Stimulated activated CD4-positive, alpha-beta T cell treated with anti-CD3 and anti-CD28 coated beads, Interleukin-1b, Interleukin-23, amount 100 ng/mL, for 24 hours (primary cell): ENCODE measurements at places on chromosomes 16 and 17.
A peak's percentile ranks its signal among the peaks of the same experiment; 100 is the strongest.

GRCh38 chr16:86958423-86958822 lies 358.8 kb downstream of the C16orf95 start:
- DNase-seq: no peak

GRCh38 chr17:30992551-30992950 lies 21.7 kb downstream of the RNF135 start:
- DNase-seq: no peak

DNA sequence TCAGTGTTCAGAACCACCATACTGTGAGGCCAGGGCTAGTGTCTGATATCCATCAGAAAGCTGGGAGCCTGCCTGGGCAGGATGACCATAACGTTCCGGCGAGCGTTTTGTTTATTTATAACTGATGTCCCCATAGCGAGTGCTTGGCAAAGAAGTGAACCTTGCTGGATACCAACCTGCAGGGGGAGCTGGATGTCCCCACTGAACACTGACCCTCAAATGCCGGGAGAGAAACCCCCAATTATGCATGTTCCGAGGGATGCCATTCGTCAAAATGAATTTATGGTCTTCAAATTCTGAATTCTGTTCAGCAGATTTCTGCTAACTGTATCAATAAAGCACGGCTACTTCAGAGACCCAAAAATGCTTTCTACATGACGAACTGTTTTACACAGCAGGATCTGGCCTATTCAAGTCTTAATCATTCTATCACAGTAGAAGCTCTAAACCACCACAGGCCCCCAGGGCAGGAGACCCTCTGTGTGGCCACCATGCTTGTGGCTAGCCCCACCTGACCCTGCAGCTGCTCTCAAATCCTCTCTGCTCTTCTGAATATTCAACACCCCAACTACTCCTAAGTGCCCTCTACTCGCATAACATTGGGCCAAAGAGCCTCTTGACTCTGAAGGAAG lies 15.2 kb downstream of the MED24 start:
- no peak for DNase-seq

- no peak for DNase-seq
Measured at GRCh38 chr17:49575679-49576087, at the start of gene NXPH3. Gene NXPH3 (plus strand): TSS chr17:49575871. CDS start chr17:49576220, 349 bp downstream.

- no peak for DNase-seq
Measured at GRCh38 chr16:55567382-55567781, 898 bp downstream of the CAPNS2 start.

DNA sequence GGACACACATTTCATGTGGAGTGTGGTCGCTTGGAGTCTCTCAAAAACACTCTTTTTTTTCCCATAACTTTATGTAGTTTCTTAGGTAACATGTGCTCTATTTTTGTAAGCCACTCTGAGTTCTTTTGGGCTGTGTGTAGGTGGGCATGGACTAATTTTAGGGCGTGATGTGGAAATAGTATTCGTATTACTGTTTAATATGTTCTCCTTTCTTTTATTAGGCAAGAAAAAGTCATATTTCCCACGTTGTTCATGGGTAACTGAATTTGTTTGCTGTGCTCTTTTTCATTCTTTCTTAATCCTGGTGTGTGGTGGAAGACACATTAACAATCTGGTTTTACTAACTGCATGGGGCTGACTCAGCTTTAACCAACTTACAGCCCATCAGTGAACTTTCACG lies 27.4 kb downstream of the NDEL1 start:
- DNase-seq: no peak

DNA sequence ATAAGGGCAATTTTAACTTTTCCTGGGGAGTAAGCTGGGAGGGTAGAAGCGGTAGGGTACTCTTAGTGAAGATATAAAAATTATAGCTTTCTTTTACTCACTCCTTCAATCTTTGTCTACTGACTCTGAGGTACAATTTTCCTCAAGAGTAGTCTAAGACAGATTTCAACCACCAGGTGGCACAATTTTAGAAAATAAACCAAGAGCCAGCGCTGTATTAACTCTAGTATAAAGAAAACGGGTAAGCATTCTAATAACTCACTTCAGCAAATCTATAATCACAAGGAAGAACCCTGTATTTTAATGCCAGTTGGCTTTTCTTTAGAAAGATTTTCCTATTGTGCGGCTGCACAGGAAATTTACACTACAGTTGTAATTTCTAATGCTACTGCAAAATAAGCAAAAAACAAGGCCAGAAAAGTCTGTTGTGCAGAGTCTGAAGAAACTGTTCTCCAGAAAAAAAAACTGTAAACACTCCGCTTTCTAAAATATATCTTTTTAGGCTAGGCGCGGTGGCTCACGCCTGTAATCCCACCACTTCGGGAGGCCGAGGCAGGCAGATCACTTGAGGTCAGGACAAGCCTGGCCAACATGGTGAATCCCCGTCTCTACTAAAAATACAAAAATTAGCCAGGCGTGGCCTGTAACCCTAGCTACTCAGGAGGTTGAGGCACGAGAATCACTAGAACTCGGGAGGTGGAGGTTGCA lies 1.9 kb downstream of the CMC2 start:
- no peak for DNase-seq

- no peak for DNase-seq
Measured at GRCh38 chr17:17348872-17349723, 45.9 kb downstream of the NT5M start.

DNA sequence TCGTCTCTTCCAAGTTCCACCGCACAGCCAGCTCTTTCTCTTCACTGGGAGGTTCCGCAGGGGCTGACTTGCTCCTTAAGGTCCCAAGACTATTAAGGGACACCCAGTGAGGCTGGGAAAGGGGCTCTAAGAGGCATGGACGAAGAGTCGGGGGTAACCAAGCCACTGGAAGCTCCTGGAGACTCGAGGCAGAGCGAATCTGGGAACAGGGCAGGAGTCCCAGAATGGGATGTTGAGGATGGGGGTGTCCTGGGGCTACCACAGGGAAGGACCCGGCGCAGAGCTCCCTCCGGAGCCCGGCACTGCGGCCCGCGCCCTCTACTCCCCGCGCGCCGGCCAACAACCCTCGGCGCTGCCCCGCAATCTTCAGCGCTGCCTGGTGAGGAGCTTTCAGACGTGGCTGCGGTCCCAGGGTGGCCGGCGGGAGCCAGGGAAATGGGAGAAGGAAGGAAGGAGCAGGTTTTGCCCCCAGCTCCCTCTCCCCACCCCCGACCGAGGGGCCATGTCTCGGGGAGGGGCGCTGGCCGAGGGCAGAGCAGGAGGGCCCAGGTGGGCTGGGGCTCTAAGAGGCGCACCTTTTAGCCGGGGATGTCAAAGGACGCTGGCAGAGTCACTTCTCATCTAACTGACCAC lies 581 bp downstream of the CHST5 start:
- no peak for DNase-seq

GRCh38 chr17:35298639-35299038 lies 55.8 kb downstream of the SLFN5 start:
- no peak for DNase-seq

GRCh38 chr16:61836804-61837393 lies 199.3 kb downstream of the CDH8 start:
- no peak for DNase-seq

- no peak for DNase-seq
Measured at GRCh38 chr16:23537390-23537789, 19.8 kb downstream of the EARS2 start.

DNA sequence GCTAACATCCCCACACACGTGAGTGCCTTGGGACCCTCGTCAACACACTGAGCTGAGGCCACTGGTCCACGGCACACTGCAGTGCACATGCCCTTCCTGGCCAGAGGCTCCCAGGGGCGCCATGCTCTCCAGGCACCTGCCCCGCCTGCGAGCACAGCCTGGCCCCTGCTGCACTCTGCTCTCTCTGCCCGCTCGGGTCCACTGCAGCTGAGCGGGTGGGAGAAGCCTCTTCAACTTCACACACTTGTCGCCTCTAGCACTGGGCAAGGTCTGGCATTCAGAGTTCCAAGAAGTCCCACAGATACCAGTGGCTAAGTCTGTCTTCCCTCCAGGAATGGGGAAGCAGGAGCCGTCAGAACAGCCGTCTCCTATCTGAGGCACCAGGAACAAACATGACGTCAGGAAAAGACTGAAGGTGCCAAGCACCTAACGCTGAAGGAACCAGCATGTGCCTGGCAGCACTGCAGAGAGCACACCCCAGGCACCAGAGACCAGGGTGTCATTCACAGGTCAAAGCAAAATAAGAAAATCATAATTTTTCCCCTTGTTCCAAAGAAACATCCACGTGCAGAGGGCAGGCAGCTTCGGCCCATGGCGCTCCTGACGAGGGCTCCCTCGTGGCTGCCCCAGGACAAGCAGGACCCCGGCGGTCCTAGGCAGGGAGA lies 82.9 kb downstream of the ZNF778 start:
- DNase-seq: no peak

- DNase-seq: peak; percentile 64
Measured at GRCh38 chr16:89192956-89193575, 7.3 kb downstream of the SLC22A31 start.

DNA sequence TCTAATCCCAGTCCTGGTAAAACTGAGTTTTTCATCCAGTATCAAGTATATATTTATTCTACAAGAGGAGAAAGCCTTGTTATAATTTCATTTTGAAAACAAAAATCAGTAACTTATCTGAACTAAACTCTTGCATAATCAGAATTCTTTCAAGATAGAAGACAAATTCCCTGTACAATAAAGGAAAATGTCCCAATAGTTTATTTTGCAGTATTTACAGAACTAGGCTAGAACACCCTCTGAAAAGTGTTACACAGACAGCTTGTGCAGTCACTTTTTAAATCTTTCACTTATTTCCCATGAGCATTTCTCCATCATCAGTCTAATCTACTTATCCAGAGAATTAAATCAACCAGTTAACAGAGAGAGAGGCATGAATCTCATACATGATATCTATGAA lies 48.5 kb downstream of the SPOP start:
- no peak for DNase-seq

- DNase-seq: no peak
Measured at GRCh38 chr17:70552230-70552981, 383.1 kb downstream of the KCNJ2 start.

DNA sequence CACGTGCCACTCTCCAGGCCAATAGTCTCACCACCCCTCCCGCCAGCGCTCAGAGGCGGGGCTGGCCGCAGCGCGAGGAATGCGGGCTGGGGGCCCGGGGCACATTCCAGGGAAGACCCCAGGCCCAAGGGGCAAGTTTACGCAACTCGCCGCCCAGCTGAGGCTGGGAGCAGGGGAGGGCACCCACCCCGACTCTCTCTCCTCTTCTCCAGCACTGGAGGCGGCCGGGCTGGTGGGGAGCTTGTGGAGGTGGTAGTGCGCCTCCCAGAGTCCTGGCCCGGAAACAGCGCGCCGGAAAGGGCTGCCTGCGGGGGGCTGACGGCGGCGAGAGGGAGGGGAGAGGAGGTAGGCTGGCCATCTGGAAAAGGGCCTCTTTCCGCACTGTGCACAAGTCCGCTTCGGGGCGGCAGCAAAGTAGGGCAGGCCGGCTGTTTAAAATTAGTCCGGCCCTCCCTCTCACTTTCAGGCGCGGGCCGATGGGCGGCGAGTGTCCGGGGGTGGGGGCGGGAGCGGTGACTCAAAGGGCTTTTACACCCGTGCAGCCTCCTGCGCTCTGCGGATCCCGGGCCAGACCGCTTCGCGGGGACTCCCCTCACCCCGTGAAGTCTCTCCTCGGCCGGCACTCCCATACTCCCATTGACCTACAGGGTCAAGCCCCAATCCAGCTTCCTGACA lies 1.1 kb downstream of the FHOD1 start:
- no peak for DNase-seq

GRCh38 chr17:83113792-83114191 lies 34.4 kb downstream of the METRNL start:
- no peak for DNase-seq

DNA sequence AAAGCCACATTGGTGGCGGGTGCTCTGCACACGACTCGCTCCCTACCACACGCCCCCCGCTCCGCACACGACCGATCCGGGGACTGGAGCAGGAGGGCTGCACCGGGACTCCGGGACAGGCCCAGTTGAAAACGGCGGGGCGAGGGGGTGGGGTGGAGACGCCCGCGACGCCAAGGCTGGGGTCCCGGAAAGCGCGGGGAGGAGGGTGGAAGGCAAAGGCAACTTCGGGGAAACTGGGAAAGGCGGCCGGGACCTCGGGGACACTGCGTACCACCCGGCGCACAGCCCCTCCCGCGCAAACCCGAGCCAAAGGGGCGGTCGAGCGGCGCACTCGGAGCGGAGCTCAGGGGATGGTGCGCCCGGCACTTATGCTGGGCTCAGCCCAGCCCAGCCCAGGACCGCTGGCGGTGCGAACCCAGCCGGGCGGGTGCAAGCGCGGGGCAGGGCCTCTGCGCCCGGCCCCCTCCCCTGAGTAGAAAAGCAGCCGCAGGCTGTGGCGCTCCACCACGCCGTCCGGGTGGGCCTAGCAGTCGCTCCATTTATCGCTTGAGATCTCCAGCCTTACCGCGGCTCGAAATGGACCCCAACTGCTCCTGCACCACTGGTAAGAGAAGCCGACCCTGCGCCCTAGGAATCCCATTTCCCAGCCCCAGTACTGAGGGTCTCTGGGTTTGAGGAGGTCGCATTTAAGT lies at the start of gene MT1M:
Gene MT1M (plus strand): TSS at position 504 of the 692 bp plus-strand sequence. CDS start 73 bp downstream, at position 577.
- no peak for DNase-seq

DNA sequence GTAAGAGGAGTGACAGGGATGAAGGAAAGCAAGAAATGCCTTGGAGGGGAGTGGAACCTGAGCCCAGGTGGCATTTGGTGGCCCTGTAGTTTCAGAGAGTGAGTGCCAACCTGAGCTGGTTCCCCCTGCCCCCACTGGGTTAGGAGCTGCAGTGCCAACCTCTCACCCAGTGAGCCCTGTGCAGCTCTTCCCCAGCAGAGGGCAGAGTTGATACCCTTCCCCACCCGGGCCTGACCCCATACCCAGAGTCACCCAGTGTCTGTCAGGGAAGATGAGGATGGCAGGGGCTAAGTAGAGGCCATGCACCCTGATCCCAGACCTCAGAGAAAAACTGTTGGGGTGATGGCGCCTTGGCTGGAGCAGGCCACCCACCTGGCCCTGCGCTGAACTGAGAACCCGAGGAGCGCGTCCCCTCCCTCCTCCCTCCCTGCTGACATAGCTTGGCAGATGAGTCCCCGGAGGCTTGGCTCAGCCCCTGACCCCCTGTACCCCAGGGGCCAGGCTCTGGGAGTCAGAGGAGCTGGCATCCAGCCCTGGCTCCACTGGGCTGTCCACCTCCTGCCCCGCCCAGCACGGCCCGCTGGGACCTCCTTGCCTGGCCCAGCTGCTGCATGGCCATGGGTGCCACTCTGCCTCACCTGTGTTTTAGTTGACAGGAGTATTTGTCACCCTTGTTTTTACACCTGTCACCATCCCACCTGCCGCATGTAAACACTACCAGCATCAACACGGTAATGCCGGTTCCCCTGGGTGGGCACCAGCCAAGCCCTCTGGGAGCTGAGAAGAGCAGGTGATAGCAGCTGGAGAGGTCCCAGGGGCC lies 113.9 kb downstream of the AMFR start:
- DNase-seq: no peak
